ENCODE measurements at places on chromosomes 6 and 20. TPM values are rescaled to one million over a fixed set of nuclear protein-coding genes. Genes with fewer than 3 reads are reported as not detected.

The RCAN2 gene
- not detected for total RNA-seq

The SCUBE3 gene
- total RNA-seq: not detected

The NEDD9 gene
- 8.8 TPM for total RNA-seq

The EFCAB8 gene
- total RNA-seq: 0.47 TPM
